ENCODE measurements at places on chromosomes 5 and 9.
A peak's percentile ranks its signal among the peaks of the same experiment; 100 is the strongest.

GRCh38 chr5:178672630-178673029 lies 45.8 kb upstream of the CLK4 start:
- no peak for DNase-seq

GRCh38 chr5:68332556-68332955 lies 117.0 kb downstream of the PIK3R1 start:
- DNase-seq: no peak

GRCh38 chr5:109125755-109126429 lies 283.9 kb downstream of the PJA2 start:
- DNase-seq: no peak

DNA sequence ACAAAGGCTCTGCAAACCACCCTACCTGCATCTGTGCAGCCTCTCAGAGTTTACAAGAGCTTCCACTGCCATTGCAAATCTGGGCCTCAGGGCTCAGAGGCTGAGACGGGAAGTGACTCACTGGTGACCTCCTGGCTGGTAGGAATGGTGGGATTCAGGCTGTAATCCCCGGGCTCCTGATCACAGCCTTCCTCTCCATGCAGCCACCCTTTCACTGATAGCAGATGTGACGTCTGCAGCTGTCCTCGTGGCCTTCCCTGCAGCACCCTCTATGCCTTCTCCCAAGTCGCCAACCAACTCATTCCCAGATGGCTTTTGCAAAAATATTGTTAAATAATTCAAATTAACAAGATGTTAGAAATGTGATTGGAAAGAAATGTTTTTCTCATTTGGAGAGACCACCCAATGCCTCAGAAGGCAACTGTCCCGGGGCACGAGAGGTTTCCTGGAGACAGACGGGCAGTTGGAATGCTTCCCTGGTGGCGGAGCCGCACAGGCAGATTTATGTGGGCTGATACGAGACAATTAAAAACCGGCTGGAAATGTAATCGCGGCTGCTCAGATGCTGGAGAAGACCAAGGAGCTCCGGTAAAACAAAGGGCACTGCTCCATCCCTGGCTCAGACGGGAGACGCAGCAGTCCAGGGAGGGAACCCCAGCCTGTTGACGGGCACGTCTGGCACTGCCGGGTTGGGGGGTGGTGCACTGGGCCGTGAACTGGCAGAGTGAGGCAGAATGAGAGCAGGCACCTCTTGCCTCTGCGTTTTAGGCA lies 34.4 kb upstream of the SLC25A51 start:
- DNase-seq: no peak

DNA sequence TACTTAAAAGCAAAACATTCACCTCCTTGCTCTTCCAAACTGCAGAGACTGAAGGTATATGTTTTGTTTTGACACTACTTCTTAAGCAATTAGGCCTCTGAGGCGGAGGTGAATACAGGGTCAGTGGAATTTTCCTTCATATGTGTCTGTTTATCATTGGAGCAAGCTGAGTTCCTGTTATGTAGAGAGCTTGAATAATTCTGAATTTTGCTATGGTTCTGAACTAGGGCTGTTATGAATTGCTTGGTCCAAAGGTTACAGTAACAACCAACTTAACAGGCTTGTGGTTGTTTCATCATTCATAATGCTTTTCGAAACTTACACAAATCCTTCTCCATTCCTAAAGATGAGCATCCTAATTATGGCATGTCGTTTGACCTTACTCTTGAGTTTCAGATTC lies 444.6 kb upstream of the MEF2C start:
- no peak for DNase-seq

- DNase-seq: no peak
Measured at GRCh38 chr5:3913279-3913678, 317.6 kb downstream of the IRX1 start.

- no peak for DNase-seq
Measured at GRCh38 chr9:75599126-75599525, 291.3 kb upstream of the PCSK5 start.

DNA sequence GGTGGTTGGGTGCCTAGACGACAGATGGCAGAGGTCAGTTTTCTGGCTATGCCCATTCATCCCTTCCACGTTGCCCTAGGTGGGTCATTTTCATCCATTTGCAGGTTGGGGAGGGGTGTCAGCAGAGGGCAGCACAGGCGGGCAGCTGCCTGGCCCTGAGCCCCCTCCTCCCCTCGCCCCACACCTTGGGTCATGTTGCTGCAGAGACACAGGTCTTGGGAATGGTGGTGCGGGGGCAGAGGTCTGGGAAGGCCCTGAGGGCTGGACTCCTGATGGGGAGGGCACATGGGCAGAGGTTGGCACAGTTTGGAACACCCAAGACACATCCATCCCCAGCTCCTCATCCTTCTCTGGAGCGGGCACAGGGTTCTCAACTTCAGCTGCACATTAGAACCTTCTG lies 103.2 kb upstream of the LMX1B start:
- DNase-seq: no peak

- no peak for DNase-seq
Measured at GRCh38 chr5:132828846-132829494, 1.5 kb downstream of the SHROOM1 start.

DNA sequence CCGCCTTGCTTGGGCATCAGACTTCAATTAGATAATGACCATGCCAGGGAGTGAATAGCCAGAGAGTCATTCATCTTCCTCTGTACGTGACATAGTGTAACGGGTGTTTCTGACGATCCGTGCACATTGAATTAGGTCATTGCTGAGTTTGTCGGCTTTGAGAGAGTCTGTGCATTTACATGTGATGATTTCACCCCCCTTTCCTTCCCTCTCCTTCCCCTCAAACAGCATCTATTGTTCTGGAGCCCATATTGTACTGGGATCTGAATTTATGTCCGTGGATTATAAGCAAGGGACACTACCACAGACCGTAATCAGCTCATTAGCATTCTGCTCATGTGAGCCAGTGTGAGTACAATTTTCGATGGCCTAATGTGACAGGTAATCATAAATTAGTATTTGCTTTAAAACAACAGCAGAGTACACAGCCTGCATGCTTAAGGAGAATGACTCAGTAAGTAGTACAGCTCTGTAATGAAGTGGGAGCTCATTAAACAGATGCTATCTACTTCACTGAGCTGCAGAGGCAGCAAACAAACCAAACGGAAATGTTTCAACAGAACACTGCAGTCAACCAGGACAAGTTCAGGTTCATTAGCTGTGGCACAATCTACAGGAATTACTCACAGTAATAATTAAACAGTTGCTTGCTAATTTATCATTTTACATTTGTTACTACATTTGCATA lies 302.1 kb downstream of the CSNK1G3 start:
- no peak for DNase-seq

- DNase-seq: no peak
Measured at GRCh38 chr5:174446988-174447387, 277.4 kb upstream of the MSX2 start.

DNA sequence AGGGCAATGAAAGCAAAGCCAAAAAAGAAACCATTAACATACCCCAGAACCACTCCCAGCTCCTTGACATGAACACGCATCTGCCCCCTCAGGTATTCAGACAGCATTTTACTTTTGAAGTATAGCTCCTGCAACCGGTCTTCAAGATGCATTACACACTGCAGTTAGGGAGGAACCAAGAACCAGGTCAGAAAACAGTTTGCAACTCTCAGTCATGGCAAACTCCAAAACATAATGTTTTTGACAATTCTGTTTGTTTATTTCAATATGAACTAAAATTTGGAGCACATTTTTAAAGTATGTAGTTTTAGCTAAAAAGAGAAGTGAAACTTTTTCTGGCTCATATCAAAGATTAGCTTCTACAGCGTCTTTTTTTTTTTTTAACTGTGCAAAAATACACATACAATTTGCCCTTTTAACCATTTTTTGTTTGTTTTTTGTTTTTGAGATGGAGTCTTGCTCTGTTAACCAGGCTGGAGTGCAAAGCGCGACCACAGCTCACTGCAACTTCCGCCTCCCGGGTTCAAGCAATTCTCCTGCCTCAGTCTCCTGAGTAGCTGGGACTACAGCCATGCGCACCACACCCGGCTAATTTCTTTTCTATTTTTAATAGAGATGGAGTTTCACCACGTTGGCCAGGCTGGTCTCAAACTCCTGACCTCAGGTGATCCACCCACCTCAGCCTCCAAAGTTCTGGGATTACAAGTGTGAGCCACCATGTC lies 12.2 kb upstream of the RAPGEF6 start:
- no peak for DNase-seq

- no peak for DNase-seq
Measured at GRCh38 chr5:55557123-55557522, 22.4 kb upstream of the PLPP1 start.

DNA sequence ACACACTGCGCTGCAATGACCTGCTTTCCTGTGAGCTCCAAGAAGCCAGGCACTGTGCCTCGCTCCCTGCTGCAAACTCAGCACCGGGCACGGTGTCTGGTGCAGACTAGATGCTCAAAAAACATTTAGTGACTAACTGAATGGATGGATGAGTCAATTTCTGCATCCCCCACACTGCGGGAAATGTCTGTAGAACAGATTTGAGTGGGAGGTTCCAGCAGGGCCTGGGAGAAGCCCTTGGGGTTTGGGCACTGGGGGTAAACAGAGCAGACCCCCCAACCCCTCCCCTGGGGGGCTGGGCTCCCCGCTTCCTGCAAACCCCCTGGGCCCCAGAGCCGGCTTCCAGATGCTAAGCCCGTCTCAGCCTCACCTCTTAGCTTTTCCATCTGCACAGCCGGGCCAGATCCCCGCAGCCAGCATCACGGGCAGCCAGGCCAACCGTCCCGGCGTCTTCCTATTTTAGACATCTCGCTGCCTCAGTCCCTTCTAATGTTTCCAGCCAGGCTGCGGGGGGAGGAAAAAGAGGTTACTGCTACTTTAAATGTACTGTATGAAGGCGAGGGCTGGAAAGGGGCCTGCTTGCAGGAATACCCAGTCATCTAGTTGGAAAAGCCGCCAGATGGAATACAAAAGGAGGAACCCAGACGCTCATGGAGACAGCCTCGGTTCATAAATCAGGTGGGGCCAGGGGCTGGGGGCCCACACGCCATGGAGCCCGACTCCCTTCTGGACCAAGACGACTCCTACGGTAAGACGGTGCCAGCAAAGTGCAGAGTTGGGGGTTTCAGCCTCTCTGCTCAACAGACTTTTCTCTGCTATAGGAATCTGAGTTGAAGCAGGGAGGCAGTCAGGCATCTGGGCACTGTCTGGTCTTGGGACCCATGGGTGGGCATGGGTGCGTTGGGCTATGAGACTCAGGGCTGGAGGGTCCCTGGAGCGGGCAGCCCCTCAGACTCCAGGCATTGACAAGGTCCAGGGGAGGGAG lies 67.1 kb upstream of the GGTA1 start:
- DNase-seq: no peak

DNA sequence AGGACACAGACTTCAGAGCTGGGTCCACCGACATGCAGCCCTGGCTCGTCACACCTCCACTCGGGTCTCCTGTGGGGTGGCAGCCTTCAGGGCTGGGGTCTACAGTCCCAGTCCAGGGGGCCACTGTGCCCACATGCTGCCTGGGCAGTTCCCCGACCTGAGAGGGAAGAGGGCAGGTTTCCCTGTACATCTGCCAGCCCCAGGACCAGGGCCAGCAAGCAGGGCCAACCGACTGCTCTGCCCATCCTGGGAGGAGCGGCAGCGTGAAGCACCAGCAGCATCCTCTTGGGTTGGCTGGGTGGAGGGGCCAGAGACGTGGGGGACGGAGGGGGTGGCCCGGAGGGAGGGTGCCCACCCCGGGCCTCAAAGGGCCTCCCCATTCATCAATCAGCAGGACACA lies 120.6 kb upstream of the SARDH start:
- no peak for DNase-seq

GRCh38 chr5:73435759-73436534 lies 12.6 kb downstream of the FOXD1 start:
- no peak for DNase-seq

DNA sequence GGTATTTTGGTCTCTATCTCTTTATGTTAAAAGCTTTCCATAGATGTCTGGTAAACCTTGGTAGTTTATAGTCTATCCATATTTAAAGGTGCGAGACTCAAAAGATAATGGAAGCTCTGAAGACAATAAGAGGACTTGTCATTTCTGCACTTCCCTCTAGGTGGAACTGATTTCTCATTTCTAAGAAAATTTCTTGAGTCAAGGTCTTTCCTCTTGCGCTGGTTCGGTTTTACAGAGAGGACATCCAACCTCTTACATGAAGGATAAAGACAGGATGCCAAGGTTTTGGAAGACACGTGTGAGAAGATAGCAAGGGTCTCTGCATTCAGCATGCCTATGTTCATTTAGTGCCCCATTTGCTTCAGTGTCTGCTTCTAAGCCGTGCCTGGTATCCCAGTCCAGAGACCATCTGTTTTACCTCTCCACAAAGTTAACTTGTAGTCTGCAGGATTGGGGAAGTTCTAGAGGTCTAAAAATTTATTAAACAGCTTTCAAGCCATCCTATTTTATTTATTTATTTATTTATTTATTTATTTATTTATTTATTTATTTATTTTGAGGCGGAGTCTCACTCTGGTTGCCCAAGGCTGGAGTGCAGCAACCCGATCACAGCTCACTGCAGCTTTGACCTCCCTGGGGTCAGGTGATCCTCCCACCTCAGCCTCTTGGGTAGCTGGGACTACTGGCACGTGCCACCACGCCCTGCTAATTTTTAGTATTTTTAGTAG lies 41.6 kb downstream of the KIAA1191 start:
- no peak for DNase-seq

- DNase-seq: peak; percentile 33
Measured at GRCh38 chr9:447230-448025, 232.8 kb downstream of the DOCK8 start.

DNA sequence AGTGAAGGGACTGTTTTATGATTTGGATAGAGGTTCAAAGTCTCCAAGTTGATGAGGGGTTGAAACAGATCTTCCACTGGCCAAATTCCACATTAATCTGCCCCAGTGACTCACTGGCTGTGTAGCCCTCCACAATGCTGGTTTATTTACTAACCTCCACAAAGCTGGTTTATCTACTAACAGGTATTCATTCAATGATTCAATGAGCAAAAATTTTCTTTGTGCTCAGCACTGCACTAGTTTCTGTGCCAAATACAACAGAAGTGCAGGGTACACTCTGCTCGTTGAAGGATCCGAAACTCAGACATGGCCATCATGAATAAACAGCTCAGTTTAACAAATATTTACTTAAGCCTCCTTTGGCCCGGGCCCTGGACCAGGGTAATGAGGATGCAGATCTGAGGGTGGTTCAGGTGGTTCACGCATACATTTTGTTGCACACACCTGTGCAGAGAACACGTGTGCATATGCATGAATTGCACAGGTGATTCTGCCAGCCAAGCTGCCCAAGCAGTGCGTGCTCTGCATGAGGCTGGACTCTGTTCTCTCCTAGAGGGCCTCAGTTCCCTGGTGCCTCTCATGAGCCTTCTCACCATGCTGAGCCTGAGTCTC lies 71.0 kb downstream of the SH3PXD2B start:
- no peak for DNase-seq
